Fibroblast of skin of left quadriceps (primary cell): ENCODE measurements at places on chromosomes 4 and X.

GRCh38 chr4:139455126-139455538 lies 1.2 kb downstream of the RAB33B start:
- DNase-seq, result no peak

GRCh38 chr4:152485726-152486276 lies 50.1 kb downstream of the FBXW7 start:
- DNase-seq, result no peak

- no peak for DNase-seq
Measured at GRCh38 chrX:109190542-109190941, 291.3 kb downstream of the GUCY2F start.

DNA sequence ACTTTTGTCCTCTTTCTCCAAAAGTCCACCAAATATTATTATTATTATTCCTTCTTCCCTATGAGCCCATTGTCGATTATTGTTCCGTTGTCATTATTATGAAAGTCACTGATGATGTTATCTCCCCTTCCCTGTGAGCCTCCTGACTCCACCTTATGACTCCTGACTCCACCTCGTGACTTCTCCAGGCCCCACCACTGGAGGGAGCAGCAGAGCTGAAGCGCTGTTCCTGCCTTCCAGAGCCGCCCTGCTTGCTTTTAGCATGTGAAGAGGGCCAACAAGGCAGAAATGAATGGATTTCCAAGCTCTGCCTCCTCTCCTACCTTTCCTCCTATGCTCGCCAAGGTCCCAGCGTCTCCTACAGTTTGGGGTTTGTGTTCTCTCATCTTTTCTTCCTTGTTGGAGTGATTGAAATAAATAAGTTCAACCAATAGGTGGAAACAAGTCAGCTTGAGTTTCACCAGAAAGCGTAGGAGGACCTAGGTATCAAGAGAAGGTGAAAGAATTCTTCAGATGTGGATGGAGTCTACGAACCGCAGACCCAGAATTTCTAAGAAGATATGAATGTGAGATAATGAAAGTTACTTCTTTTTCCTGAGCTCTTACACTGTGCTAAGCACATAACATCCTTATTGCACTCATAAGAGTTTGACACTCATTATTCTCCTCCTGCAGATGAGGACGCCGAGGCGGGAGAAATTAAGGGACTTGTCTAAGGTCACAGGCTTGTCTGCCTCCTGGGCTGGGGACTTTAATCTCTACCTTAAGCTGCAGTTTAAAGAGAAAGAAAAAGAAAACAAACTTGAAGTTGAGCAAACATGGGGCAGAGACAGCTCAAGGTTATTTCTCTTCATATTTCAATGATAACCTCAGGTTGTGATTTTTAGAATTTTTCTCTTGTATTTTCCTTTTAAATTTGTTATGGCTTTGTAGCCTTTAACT lies 26.1 kb downstream of the IGSF1 start:
- no peak for DNase-seq

DNA sequence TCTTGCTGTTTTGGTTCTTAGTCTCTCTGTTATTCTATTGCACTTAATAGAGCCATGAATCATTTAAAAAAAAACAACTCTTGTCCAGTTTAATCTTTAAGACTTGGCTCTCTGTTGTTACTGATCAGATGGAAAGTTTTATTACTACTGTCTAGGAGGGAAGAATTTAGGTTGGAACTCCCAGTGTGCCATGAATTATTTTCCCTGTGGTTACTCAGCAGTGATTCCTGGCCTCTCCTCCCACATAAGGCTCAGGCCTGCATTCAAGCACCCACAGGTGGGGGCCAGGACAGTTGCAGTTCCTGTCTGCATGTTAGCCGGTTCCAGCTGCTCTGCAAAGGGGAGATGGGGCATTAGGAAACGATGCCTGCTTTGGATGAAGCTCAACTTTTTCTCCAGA lies 29.8 kb upstream of the ESX1 start:
- DNase-seq, result no peak
